HS-5 (cell line): ENCODE measurements at places on chromosomes 6 and 20.

DNA sequence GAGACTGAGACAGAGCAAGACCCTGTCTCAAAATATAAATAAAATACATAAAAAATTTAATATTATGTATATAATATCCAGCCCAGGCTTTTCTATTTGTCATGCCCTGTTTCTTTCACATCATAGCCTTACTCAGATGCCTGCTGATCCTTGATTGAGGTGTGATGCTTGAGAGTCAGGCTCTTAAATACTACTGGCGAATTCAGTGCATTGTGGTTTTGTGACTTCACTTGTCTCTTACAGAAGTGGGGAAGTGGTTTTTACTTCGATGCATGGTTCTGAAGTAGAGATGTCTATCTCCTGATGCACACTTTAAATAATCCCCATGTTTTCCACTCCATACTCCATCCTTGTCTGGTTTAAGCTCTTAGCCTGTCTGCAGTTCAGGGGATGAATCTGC lies 29.1 kb downstream of the ASXL1 start:
- no peak for DNase-seq

GRCh38 chr6:154921482-154921881 lies 73.6 kb upstream of the TIAM2 start:
- no peak for DNase-seq

DNA sequence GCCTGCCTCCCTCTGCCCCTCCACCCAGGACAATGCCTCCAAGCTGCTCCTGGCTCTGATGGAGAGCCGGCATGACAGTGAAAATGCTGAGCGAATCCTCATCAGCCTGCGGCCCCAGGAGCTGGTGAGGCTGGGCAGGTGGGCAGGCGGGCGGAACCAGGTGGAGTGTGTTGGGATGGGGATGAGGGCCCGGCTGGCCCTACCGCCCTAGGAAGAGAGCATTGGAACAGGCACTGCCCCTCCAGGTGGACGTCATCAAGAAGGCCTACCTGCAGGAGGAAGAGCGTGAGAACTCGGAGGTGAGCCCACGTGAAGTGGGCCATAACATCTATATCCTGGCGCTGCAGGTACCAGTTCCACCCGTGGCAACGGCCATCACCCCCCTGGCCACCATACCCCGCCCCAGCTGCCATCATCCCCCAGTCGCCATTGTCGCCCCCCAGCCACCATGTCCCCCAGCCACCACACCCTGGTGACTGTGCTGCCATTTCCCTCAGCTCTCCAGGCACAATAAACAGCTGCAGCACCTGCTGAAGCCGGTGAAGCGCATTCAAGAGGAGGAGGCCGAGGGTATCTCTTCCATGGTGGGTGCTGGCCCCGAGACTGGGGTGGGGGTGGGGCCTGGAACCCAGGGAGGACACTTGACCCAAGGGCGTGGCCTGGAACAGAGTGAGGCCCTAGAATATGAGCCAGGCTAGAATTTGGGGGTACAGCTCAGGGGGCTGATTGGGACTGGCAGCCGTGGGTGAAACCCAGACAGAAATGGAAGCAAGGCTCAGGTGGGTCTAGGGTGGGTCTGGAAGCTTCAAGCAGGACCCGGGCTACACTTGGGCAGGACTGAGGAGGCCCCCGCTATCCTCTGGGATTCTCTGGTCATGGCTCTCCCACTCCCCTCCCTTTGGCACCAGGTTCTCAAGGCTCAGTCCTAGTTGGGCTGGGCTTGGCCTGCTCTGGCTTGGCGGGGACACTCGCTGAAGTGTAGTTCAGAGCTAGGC lies 24.2 kb downstream of the UQCC2 start:
- no peak for DNase-seq

GRCh38 chr6:153032255-153032882 lies 29.9 kb upstream of the MTRF1L start:
- DNase-seq, result peak; percentile 52

- DNase-seq, result peak; percentile 43
Observed at GRCh38 chr20:50844430-50845100, 49.7 kb downstream of the BCAS4 start.

GRCh38 chr6:122184401-122184827 lies 215.0 kb upstream of the HSF2 start:
- DNase-seq, result peak; percentile 11

DNA sequence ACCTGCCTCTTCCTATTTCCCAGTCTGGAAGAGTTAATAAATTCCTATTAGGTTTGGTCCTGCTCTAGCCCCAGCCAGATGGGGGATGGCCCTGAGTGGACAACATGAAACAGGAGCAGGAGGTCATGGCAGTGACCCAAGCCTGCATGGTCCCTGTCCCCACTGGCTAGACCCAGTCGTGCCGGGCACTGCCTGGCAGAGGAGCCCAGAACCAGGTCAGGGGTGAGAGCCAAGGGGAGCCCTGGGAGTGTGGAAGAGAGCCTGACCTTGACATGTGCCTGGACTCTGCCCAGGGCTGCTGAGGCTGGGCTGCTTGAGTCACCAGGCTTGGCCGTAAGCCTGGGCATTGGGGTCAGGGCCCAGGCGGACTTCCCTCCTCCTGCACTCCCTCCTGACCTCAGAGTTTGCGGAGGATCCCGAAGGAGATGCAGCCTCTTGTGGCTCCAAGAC lies 3.6 kb downstream of the AVP start:
- peak; percentile 22 for DNase-seq

DNA sequence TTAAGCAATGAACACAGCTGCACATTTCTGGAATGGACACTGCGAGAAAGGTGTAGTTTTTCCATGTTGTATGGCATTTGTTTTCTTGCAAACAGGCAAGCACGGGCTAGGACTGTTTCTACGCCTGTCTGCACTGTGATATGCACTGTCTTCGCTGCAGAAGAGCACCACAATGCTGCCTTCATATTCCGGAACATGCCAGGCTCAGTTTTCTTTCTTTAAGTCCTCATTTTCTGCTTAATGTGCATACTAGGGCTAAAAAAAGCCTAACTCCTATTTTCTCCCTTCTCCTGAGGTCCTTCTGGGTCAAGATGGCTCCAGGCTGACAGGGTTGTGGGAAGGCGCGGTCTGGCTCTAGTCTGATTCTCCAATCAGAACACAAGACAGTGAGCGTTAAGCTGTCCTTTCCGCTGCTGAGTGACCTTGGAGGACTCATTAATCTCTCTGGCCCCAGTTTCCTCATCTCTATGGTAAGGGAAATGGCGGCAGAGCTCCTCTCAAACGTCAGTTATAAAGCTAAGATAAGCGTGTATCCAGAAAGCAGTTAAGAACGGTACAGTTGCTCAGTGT lies 379.9 kb downstream of the C6orf118 start:
- DNase-seq, result no peak

- no peak for DNase-seq
Observed at GRCh38 chr6:44731485-44732095, 344.1 kb downstream of the CDC5L start.

DNA sequence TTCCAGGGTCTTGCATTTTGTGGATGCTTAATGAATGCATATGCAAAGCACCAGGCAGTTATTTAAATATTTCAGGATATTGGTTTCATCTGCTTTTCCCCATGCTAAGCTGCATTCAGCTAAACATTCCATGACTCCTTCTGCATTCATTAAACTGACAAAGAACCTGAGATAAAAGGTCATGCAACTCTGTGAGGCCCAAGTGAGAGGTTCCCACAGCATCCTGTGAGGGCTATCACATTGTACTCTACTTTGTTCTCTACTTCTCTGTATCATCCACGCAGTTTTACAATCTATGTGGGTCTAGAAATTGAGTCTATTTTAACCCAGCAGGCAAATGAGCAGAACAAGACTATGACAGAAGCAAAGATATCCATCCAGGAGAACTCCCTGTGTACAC lies 86.4 kb upstream of the PRSS16 start:
- DNase-seq, result no peak

DNA sequence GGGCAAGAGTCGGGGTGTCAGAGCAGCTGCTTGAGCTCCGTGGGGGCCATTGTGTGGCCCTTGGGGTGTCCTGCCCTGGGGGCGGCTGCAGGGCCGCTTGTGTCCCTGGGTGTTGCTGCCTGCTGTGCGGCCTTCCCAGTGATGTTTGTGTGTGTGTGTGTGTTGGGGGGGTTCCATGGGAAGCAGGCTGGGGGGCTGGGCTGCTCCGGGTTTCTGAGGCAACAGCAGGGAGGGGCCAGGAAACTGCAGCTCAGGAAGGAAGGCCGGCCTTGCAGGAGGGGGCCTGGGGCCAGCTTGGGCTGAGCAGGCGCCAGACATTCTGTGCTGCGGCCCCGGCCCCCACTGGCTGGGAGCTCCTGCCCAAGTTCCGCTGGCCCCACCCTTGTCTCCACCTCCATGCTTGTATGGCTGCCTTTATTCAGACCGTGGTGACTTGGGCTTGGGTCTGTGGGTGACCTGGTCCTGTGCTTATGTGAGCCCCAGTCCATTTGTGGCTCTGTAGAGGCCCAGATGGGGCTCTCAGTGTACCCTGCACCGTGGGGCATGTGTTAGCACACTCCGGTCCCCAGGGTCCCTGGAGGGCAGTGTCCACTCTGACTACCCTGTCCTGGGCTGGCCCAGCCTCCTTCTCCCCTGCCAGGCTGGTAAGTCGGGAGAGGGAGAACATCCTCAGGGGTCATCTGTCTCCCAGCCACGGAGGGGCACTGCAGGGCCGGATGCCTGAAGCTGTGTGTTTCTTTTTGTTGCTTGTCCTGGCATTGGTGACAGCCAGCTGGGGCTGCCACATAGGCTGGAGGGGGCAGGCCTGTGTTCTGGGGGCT lies 4.6 kb upstream of the SOX18 start:
- no peak for DNase-seq

DNA sequence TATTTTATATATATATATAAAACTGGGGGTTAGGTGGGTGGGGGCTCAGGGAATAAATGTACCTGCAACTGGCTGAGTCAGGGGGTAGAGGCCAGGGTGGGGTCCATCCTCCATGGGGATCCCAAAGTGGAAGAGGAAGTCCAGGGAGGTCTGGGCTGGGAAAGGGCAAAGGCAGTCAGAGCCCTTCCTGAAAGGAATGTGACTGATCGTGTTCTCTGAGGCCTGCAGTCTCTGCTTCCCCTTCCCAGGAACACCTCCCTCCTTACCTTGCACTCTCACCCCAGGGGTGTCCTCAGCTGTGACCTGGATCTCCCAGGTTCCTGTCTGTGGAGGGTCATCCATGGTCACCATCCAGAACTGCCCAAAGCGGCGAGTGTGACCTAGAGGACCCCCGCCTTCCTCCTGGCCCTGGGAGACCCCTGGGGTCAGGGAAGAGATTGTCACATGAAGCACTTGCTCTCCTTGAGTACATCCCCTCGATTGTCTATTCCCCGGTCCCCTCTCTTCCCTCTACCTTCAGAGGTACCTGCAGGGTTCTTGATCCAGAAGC lies 4.7 kb downstream of the SAPCD1 start:
- DNase-seq, result no peak

- DNase-seq, result peak; percentile 88
Observed at GRCh38 chr6:38131527-38131965, 312.0 kb downstream of the ZFAND3 start.

DNA sequence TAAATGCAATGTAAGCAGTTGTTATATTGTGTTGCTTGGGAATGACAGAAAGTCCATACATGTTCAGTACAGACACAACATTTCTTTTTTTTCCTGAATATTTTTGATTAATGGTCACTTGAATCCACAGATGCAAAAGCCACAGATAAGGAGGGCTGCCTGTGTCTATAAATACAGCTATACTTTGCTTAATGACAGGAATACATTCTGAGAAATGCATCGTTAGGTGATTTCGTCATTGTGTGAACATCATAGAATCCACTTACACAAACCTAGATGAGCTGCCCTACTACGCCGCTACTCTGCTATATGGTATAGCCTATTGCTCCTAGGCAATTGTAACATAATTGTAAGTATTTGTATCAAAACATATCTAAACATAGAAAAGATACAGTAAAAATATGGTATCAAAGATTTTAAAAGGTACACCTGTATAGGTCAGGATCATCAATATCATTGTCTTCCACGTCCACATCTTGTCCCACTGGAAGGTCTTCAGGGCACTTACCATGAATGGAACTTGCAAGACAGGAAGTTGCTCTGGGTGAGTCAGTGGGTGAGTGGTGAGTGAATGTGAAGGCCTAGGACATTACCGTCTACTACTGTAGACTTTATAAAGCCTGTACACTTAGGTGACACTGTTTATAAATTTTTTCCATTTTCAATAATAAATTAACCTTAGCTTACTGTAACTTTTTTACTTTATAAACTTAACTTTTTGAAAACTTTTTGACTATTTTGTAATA lies 27.9 kb upstream of the POPDC3 start:
- no peak for DNase-seq

DNA sequence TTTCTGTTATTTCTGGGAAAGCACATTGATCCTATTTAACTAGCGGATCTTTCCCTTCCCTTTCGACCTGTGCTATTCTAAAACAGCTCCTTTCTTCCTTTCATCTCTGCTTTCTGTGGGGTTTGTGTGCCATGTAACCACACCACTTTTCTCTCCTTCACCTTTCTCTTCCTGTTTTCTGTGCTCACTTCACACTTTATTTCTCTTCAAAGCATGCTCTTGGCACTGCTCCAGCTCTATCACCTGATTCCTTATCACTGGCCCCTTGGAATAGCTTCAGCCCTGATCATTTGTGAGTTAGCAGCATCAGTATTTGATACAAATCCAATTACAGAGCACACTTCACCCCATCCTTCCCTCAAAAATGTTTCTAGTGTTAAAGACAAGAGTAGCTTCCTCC lies 8.1 kb upstream of the METTL24 start:
- DNase-seq, result no peak

DNA sequence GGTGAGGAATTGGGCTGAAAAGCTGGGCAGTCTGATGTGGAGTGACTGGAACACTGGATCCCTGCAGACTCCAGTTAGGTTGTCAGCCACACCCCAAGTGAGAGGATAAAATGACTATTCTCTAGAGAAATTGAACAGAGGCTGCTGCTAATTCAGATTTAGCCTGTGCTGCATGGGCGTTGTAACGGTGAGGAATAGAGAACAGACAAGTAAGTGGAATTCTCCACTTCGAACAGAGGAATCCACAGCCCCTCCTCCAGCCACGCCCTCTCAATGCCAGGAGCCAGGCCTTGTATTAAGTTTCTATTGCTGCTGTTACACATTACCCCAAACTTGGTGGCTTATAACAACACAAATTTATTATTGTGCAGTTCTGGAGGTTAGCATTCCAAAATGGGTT lies 109.3 kb downstream of the CFAP61 start:
- DNase-seq, result no peak

GRCh38 chr20:227439-228105 lies 514 bp downstream of the DEFB129 start:
- DNase-seq, result no peak

- DNase-seq, result peak; percentile 100
Observed at GRCh38 chr20:51335329-51335841, 207.1 kb downstream of the NFATC2 start.

DNA sequence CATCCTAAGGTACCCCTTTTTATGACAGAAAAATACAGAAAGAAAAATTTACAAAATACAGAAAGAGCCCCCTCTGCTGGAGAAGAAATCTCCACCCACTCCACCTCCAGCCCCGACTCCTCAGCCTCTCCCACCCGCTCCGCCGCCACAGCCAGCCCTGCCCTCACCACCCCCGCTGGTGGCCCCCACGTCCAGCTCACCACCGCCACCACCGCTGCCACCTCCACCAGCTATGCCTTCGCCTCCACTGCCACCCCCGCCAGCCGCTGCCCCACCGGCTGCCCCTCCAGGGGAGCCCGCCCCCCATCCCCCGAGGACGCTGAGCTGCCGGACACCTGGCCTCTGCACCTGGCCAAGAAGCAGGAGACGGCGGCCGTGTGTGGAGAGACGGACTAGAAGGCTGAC lies 17.7 kb downstream of the WFDC2 start:
- no peak for DNase-seq
